ENCODE measurements at places on chromosomes 3 and 15.

DNA sequence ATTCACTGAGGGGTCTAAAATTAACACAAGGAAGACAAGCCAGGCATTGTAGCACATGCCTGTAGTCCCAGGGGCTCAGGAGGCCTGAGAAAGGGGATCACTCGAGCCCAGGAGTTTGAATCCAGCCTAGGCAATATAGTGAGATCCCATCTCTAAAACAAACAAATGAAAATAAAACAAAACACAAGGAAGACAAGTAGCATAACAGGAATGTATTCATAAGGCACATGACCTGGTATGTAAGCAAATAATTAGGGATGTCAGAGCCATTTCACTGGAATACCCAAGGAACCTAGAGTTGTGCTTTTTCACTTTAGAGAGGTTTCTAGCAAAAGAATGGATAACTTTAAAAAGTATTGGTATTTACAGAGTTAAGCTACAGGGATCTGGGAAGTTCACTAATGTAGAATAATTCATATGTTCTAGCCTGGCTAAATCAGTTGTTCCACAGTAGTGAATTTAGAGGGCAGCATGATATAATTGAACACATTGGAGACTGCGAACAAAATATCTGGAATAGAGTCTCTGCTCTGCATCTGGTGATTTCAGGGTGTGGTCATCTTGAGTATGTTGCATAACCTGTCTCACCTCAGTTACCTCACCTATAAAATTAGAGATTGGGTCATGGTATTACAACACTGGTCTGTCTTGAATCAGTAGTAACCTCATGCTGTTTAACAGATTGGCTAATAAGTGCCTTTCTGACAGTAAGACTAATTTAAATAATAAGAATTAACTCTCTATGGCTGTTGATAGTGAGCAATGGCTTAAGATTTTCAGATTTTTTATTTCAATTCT is 9.3 kb downstream of the GRAMD1C start:
- no peak for DNase-seq

DNA sequence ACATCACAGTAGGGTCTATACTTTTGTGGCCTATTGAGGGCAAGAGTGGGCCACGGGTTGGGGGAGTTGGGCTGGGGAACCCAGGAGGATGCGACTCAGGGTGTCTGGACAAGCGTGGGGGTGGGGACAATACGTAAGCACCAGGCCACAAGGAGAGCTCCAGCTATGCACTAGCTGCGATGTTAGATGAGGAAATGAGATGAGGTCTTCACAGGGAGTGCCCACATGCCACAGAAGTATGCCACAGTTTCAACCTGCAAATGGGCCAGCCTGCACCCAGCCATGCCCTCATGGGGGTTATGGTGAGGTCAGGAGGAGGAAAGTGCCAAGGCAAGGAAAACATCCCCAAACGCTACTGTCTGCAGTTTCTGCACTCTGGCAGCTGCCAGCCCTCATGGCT is 30.5 kb downstream of the CACNA2D2 start:
- DNase-seq = no peak

GRCh38 chr3:147604136-147604535 is 195.0 kb downstream of the ZIC1 start:
- no peak for DNase-seq

DNA sequence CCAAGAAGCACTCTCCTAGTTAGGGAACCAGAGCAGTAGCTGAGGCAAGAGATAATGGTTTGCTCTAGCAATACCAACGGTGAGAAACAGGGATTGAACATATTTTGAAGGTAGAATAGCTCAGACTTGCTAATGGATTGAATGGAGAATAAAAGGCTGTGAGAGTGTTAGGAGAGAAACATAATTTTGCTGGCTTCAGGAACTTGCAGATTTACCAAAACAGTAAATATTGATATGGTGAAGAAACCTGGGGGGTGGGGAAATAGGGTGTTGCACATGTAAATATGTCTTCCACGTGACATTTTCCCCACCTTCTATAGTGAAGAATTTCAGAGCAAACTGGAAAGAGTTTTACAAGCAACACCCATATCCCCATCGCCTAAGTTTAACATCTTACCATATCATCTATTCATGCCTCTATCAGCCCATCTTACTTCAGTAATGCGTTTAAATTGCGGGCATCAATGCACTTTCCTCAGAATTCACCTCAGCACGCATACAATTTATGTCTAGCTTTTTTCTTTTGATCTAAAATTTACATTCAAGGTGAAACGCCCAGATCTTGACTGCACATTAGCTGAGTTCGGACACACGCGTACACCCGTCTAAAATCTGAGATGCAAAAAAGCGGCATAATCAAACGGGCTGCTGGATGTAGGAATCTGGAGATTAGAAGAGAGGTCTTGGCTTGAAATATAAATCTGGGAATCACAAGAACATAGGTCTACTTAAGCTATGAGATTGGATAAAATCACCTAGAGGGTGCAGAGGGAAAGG is 891 bp upstream of the NR1D2 start:
- no peak for DNase-seq

GRCh38 chr3:28103861-28104260 is 137.6 kb upstream of the CMC1 start:
- DNase-seq = no peak

GRCh38 chr3:14307656-14308302 is 94.6 kb upstream of the SLC6A6 start:
- no peak for DNase-seq

GRCh38 chr3:87867001-87867400 is 191.8 kb downstream of the CGGBP1 start:
- DNase-seq = no peak

GRCh38 chr3:9810846-9811245 is 784 bp downstream of the TTLL3 start:
- DNase-seq = peak; percentile 67

DNA sequence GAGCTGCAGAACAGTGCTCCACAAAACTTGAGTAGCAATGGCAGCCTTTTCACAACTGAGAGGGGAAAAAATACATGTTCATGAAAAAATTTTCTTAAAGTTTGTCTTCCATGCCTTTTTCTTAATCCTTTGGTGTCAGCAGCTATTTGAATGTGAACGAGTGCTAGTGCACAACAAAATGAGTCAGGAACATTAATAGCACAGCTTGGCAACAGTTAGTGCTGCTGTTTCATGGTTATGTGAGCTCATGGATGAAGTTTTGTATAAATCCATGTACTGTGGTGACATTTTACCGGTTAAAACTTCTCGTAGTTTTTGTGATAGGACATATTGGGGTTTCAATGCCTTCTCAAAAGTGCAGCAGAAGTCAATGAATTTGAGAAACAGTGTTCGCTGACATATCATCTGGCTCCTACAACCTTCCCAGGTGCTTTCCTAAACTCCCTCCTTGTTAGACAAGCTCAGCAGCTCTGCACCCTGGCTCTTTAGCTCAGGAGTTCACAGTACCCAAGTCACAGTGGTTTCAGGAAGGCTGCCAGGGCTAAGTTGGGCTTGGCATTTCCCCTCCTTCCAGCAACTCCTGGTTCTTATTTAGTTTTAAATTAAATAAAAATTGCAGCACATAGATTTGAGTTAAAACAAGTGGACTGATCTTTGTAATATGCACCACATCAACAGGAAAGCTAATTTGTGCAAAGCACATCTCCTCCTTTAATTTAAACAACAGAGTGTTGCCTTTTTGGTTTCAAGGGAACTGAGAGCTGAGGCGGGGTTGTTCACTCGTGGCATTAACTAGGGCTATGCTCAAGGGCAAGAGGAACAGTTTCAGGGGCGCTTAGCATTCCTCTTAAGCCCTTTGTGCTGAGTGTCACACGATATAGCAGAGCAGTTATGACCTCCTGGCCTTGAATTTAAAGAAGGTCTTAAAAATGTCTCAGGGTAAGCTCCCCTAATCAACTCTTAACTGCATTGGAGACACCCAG is 362.8 kb downstream of the CHST2 start:
- no peak for DNase-seq

DNA sequence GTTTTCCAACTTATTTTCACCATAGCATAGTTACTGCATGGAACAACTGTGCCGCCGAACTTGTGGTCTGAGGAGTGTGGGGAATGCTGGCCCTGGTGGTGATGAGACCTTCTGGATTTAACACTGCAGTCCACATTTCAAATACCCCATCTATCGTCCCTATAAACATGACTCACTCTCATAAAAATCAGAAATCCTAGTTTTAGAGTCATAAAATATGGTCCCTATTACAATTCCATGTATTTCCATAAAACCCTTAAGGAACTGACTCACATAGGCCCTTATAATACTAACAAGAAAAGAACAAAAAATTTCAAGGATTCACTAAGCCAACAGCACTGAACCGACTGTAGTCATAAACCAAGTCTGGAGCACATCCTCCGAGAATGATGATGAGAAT is 147.2 kb downstream of the FOXP1 start:
- DNase-seq = no peak

DNA sequence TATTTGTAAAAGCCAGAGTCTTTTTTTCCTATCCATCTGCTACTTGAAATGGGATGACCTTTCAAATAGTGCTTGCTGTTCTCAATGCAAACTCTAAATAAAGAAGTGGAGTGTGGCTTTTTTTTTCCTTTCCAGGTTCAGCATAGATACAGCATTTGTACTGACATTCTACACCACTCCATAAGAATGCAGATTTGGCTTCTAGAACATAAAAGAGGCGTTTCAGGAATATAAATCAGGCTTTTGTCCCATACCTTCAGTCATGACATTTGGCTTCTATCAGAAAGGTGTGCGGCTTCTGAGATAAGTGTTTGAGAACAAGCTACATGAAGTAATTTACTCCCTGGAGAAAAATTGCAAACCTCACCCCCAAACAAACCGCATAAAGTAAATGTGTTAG is 553.1 kb downstream of the FHIT start:
- no peak for DNase-seq

DNA sequence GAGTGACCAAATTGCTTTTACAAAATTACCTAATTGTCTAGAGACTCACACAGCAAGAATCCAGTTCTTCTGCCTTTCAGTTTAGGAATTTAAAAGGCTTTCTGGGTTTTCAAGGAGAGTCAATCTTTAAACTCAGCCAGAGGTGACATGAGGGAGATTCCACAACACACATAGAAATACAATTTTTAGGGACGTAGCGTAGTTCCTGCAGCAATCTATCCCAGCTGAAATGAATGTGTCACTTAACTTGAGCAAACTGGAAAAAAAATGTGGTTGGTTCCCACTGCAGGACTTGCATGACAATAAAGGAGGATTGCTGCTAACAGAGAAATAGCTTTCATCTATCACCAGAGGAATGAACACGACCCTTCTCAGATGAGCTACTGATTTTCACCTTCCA is 269.7 kb downstream of the OTOL1 start:
- no peak for DNase-seq

GRCh38 chr15:98673133-98673532 is 24.8 kb downstream of the IGF1R start:
- DNase-seq = no peak

DNA sequence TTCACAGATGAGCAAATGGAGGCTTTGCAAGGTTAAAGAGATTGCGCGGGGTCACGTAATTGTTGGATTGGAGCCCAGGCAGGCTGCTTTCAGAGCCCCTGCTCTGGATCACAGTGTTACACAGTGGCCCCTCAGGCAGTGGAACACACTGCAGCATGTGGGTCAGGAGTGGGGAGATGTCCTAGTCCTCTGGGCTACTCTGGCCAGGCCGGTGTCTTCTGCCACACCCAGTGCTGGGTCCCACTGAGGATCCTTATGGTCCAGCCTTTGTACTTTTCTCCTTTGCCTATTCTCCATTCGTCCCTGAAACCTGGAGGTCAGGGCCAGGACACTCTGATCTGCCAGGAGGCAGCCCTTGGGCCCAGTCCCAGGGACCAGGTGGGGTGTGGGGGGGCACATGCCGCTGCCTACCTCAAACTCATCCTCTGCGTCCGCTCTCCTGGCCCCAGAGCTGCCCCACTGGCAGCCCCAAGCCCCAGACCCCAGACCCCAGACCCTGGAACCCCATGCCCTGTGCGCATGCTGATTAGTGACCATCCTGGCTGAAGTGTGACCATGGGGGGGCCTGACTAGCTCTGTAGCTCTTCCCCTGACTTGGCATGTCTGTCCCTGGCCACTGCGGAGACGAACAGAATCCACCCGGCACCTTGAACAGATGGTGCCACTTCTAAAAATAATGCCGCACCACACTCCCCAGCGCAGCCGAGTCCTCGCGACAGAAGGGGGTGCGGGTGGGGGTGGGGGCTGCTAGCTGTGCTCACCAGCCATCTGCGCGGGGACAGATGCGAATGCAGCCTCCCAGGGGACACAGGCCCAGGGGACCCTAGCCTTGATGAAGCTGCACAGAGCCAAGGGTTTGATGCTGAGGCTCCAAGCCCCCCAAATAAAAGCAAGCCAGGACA is 41.6 kb downstream of the ATP2B2 start:
- DNase-seq = peak; percentile 63

DNA sequence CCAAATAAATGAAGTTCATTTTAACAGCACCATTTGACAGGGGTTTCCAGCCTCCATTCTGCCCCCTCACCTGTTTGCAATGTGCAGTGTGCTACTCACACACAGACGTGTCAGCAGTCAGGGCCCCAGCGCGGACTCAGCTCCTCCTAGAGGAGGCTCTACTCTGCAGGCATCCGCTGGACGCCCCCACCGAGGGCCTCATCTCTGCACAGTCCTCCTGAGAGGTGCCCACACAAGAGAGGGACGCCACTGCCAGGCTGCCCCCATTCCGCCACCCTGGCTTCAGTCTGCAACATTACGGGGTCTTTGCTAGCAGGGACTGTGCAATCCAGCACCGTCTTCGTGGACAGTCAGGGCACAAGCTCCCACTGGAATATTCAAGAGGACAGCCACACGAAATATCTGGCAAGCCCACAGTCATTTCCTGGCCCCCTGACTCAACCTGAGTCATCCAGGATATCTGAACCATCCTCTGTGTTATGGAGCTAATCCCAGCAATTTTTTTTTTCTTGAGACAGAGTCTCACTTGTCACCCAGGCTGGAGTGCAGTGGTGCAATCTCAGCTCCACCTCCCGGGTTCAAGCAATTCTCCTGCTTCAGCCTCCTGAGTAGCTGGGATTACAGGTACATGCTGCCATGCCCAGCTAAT is 255.0 kb downstream of the OCA2 start:
- no peak for DNase-seq

DNA sequence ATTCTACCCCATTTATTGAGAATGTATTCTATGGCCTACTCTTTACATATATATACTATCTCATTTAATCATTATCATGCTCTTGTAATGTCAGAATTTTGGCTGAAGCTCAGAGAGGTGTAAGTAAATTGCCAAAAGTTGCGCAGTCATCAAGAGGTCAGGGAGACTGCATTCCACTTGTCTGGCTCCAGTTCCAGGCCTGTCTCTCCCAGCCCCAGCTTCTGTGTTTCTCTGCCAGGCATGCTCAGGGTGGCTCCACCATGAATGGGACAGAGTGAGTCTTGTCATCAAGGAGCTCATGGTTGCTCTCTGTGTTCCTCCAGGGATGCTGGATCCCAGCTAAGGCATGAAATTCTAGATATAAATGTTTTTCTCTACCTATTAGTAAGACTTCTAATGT is 635.1 kb upstream of the MDFIC2 start:
- DNase-seq = no peak

DNA sequence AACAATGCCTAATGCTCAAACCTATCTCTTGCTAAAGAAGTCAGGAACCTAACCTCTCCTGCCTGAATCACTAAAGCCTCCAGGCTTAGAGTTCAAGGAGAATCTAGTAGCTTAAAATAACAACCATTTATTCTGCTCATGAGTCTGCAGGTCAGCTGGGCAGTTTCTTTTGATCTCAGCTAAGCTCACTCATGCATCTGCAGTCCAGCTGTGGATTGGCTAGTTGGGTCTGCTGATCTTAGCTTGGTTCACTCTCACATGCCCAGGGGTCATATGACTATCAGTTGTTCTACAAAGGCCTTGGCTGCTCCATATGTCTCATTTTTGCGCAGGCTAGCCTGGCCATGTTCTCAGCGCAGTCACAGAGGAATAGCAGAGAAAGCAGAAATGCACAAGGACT is 109.2 kb upstream of the STT3B start:
- no peak for DNase-seq

- no peak for DNase-seq
Observed at GRCh38 chr3:170027233-170028102, 10.3 kb upstream of the GPR160 start.
